ENCODE measurements at places on chromosomes 7 and 10. TPM values are rescaled to one million over a fixed set of nuclear protein-coding genes. Genes with fewer than 3 reads are reported as not detected.

EGR2 gene
- 0.67 TPM for total RNA-seq

MRPS24 gene
- total RNA-seq = 77.6 TPM

GRCh38 chr10:97490592-97490991 lies 7.6 kb downstream of the MMS19 start:
- H3K4me1 ChIP-seq = peaks cover 24% of the 10 kb centered on the region
- H3K27ac ChIP-seq = no peak overlapping the region
- no peak overlapping the region for H3K4me3 ChIP-seq
- no peaks in the 10 kb centered on the region for H3K27me3 ChIP-seq

DNA sequence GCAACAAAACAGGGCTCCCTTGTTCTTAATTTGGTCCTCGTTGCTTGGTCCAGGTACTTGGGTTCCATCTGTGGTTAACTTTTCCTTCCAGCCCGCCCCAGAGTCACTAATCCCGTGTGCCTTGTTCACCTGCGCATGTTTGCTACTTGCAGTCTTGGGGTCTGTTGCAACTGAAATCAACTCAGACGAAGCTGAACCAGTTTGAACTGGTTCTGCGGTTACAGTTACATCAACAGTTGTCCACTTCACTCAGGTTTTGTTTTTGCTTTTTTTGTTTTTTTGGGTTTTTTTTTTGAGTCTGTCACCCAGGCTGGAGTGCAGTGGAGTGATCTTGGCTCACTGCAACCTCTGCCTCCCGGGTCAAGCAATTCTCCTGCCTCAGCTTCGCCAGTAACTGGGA lies 34.7 kb downstream of the TRRAP start:
- no peak overlapping the region for H3K27ac ChIP-seq
- no peaks in the 10 kb centered on the region for H3K27me3 ChIP-seq
- H3K4me3 ChIP-seq = no peak overlapping the region
- H3K4me1 ChIP-seq = no peaks in the 10 kb centered on the region
- no peak for DNase-seq

GOLGA7B gene
- total RNA-seq = 12.2 TPM

GRCh38 chr7:56009695-56010094 lies 41.5 kb downstream of the PSPH start:
- H3K4me1 ChIP-seq = no peaks in the 10 kb centered on the region
- H3K27me3 ChIP-seq = no peaks in the 10 kb centered on the region
- H3K36me3 ChIP-seq = no peaks in the 10 kb centered on the region

GRCh38 chr10:10110844-10111490 lies 906.7 kb upstream of the CELF2 start:
- H3K4me1 ChIP-seq = no peaks in the 10 kb centered on the region
- no peaks in the 10 kb centered on the region for H3K27me3 ChIP-seq
- no peak overlapping the region for H3K4me3 ChIP-seq
- H3K36me3 ChIP-seq = no peaks in the 10 kb centered on the region
- DNase-seq = no peak

GRCh38 chr7:42059275-42059674 lies 177.7 kb downstream of the GLI3 start:
- no peaks in the 10 kb centered on the region for H3K36me3 ChIP-seq
- DNase-seq = no peak
- H3K4me3 ChIP-seq = no peak overlapping the region
- H3K27ac ChIP-seq = no peak overlapping the region

DNA sequence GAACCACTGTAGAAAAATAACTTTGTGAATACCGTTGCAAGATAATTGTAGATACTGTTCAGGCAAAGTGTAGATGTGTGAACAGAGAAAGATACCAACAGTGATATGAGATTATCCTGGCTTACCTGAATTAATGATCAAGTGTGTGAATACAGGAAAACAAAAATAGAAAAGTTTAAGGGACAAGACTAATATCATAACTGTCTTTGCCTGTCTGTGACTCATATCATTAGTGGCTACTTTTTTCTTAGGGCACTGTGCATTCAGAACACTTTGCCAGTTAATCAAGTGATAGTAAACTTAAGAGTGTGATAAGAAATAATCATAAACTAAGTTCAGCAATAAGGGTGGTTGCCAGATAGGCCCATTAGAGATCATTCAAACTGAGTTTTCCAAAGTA lies 323.0 kb upstream of the LRGUK start:
- H3K27me3 ChIP-seq = no peaks in the 10 kb centered on the region
- DNase-seq = no peak
- H3K4me1 ChIP-seq = no peaks in the 10 kb centered on the region
- no peaks in the 10 kb centered on the region for H3K36me3 ChIP-seq
- H3K4me3 ChIP-seq = no peak overlapping the region

GRCh38 chr7:110281362-110281761 lies 809.6 kb upstream of the LRRN3 start:
- H3K36me3 ChIP-seq = no peaks in the 10 kb centered on the region
- no peak overlapping the region for H3K27ac ChIP-seq
- no peak for DNase-seq
- H3K27me3 ChIP-seq = no peaks in the 10 kb centered on the region

TBX20 gene
- 0.17 TPM for total RNA-seq

- no peaks in the 10 kb centered on the region for H3K4me1 ChIP-seq
- no peak overlapping the region for H3K4me3 ChIP-seq
- DNase-seq = no peak
- H3K27me3 ChIP-seq = peaks cover 2% of the 10 kb centered on the region
- no peaks in the 10 kb centered on the region for H3K36me3 ChIP-seq
Measured at GRCh38 chr7:117472335-117472734, 7.5 kb upstream of the CFTR start.

LRRD1 gene
- total RNA-seq = not detected

DNA sequence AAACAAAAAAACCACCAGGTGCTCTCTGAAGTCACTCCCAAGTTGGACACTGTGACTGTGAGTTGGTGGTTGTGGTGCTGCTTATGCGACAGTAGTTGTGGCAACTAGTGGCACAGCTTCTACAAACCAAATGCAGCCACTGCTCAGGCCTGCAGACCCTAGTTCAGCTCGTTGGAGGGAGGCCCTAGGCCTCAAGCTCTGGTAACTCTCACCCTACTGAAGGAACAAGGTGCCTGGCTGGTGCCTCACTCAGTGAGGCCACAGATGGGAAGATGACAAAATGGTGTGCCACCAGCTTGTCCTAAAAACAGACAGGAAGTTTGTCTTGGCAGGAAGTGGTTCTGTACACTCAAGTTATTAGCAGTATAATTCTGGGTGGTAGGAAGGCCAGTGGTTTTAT lies 45.3 kb upstream of the RAPGEF5 start:
- H3K36me3 ChIP-seq = no peaks in the 10 kb centered on the region
- DNase-seq = peak; percentile 7
- no peaks in the 10 kb centered on the region for H3K27me3 ChIP-seq
- peak overlapping the region; percentile 60 for H3K27ac ChIP-seq
- no peak overlapping the region for H3K4me3 ChIP-seq

GRCh38 chr10:96118604-96119450 lies 11.3 kb upstream of the ZNF518A start:
- H3K27me3 ChIP-seq = peaks cover 45% of the 10 kb centered on the region
- no peak overlapping the region for H3K27ac ChIP-seq
- H3K4me1 ChIP-seq = no peaks in the 10 kb centered on the region
- no peak for DNase-seq
- H3K4me3 ChIP-seq = no peak overlapping the region

CLDN15 gene
- total RNA-seq = 24.3 TPM

Data from activated CD4-positive, alpha-beta T cell treated with anti-CD3 and anti-CD28 coated beads, Interleukin-2, amount 10 ng/mL, durations not matched to agents 7 days and 5 days (primary cell).